ENCODE measurements at places on chromosomes 5 and 9.
A peak's percentile ranks its signal among the peaks of the same experiment; 100 is the strongest.

- DNase-seq = no peak
Measured at GRCh38 chr9:110486218-110486617, 93.3 kb downstream of the SVEP1 start.

DNA sequence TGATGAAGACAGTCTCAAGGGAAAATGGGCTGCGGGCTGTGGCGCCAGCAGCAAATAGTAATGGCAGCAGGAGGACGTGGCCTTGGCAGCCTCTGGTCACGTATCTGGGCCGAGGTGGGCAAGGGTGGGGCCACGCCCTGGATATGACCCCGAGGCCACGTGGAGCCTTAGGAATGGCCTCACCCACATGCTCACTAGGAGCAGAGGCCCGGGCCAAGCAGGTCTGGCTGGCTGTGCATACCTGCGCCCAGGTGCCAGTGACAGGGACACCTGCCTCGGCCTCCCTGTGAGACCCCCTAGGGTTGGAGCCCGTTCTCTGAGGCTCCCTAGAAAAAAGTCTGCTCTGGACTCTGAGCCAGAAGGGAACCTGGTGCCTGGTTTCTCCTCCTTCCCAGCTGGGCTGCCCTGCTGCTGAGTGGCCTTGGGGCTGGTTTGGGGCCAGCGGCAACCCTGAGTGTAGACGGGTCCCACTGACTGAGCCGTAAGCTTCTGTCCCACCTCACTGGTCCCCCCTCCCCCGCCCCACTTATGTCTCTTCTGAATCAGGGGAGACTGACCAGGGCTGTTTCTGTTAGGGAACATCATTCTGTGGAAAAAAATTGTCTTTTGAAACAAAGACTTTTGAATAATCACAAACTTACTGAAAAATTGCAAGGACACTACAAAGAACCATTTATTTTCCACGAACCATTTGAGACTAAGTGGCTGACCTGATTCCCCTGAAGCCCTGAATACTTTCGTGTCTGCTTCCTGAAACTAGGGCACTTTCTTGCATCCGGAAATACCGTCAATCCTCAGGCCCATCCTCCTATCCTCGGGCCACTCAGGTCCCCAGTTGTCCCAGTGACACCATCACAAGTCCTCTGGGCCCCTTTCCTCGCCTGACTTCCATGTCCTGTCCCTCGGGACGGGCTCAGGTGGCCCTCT is 60.8 kb downstream of the WNK2 start:
- DNase-seq = no peak

DNA sequence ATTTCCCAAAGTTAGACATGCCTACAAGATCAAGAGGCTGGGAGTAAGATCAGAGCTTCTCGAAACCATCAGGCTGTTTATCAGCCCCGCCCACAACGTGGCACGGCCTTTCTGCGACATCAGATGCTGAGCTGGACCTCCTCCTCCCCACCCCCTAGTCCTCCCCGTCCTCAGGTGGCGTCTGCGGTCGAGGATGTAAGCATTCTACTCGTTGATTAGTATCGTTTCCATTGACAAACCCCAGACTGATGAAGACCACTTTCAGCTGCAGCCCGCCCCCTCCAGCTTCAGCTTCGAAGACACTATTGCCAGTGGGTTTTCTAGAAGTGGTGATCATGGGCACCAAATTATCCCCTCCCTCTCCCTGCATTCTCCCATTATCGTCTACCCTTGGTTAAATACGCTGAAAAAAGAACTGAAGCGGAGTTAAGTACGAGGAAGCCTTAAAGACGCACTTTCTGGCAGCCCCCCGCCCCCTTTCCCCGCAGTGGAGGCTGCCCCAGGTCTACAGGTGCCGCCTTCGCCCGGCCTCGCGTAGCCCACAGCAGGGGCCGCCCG is 1.1 kb downstream of the PPIC start:
- DNase-seq = peak; percentile 37

- no peak for DNase-seq
Measured at GRCh38 chr9:89792189-89793123, 187.6 kb downstream of the GADD45G start.

DNA sequence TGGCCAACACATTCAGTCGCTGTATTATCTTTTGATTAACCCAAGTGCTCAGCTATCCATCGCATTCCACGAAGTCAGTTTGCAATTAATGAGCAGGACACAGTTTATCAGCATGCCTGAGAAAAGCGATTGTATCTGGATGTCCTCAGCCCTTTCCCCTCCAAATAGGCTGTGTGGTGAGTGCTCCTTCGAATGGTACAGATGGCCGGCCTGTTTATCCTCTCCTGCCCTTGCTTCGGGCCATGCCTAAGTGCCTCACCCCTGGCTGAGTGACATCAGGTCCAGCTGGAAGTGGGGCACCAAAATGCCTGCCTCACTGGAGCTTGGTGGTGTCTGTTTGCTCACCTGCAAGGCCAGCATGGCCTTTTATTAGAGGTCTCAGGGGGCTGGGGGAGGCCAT is 317.3 kb downstream of the GADD45G start:
- no peak for DNase-seq

- DNase-seq = no peak
Measured at GRCh38 chr5:127439644-127440043, 77.8 kb upstream of the PRRC1 start.

DNA sequence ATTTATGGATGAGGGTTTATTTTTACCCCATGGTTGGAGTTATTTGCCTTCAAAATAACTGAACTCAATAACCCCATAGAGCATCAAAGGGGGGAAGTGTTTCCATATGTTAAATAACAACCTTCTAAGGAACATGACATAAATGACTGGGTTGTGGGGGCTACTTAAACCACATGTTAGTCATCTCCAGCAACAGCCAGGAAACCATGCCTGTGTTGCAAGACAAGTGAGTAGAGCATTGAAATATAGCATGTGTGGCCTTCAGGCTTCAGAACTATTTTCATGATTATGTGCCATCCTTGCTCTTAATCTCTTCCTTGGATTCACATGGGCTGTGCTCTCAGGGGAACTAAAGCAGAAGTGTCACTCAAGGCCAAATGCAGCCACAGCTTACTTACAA is 431.2 kb downstream of the AGTPBP1 start:
- DNase-seq = no peak

Measured in uterus (tissue), 4 donors.